Right hindlimb (tissue), 1 donor: ENCODE measurements at places on chromosomes 2 and 18.
A peak's percentile ranks its signal among the peaks of the same experiment; 100 is the strongest.

- peak; percentile 95 for DNase-seq
Observed at GRCh38 chr2:24084386-24085199, at the start of gene TP53I3. TP53I3 (minus strand) TSS chr2:24084834; CDS start chr2:24084326, 508 bp downstream.

GRCh38 chr2:207759890-207760289, 9.8 kb downstream of the FZD5 start:
- no peak for DNase-seq

- no peak for DNase-seq
Observed at GRCh38 chr2:151475071-151475470, 65.4 kb downstream of the RIF1 start.

- peak; percentile 91 for DNase-seq
Observed at GRCh38 chr2:165469417-165469816, at the start of gene CSRNP3. CSRNP3 (plus strand) TSS chr2:165469698; CDS start chr2:165595066, 125,368 bp downstream.

GRCh38 chr18:56316727-56317126, 321.7 kb downstream of the TXNL1 start:
- DNase-seq = no peak

- DNase-seq = no peak
Observed at GRCh38 chr2:237280939-237281338, 133.0 kb downstream of the COL6A3 start.
